Neural crest cell (in vitro differentiated cells): ENCODE measurements at places on chromosomes 7 and 10.

DNA sequence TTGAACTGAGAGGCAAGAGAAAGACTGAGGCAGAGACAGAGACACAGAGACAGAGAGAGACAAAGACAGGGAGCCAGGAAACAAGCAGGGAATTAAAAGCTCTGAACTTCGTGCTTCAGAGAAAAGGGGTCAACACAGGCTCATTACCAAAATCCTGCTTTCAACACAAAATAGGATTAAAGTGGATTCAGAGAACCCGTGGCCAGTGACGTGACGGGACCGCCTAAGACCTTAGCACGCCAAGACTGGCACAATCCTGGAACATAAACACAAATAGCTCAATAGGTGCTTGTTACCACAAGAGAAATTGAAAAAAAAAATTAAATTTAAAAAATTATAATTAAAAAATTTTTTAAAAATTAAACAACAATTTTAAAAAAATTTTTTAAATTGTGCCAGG is 21.5 kb downstream of the ASB13 start:
- no peak for DNase-seq
- no peak overlapping the region for H3K4me3 ChIP-seq
- peaks cover 2% of the 10 kb centered on the region for H3K4me1 ChIP-seq
- H3K36me3 ChIP-seq: peaks cover 16% of the 10 kb centered on the region
- peak overlapping the region; percentile 15 for H3K27ac ChIP-seq

GRCh38 chr7:115024276-115024675 is 102.4 kb downstream of the MDFIC start:
- no peak overlapping the region for H3K4me3 ChIP-seq
- no peak overlapping the region for H3K27ac ChIP-seq
- H3K27me3 ChIP-seq: no peaks in the 10 kb centered on the region
- H3K36me3 ChIP-seq: peaks cover 3% of the 10 kb centered on the region

DNA sequence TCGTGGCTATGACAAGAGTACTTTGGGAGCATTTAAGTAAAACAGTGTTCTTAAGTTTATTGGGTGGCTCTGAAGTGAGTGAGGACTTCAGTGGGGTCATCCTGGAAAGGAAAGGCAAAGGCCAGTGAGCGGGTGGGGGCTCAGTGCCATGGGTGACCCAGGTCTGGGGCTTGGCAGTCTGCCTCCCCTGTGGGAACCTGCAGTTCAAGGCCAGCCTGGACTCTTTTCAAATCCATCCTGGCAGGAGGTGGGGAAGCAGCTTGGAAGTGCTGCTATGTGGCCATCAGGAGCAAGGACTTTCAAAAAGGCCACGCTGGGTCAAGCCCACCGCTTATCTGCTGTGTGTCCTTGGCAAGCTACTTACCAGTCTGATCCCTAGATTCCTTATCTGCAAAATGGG is 148.9 kb upstream of the NPS start:
- H3K27ac ChIP-seq: no peak overlapping the region
- peaks cover 9% of the 10 kb centered on the region for H3K36me3 ChIP-seq
- no peak overlapping the region for H3K4me3 ChIP-seq
- H3K4me1 ChIP-seq: peaks cover 24% of the 10 kb centered on the region
- no peaks in the 10 kb centered on the region for H3K27me3 ChIP-seq

- no peak overlapping the region for H3K4me3 ChIP-seq
- no peak overlapping the region for H3K27ac ChIP-seq
- no peaks in the 10 kb centered on the region for H3K4me1 ChIP-seq
- no peaks in the 10 kb centered on the region for H3K36me3 ChIP-seq
Observed at GRCh38 chr7:152896217-152896616, 136.7 kb downstream of the ACTR3B start.
